ENCODE measurements at places on chromosomes 2 and 18. TPM values are rescaled to one million over a fixed set of nuclear protein-coding genes. Genes with fewer than 3 reads are reported as not detected.

The NLRC4 gene
- total RNA-seq = 0.03 TPM

The INO80B gene
- total RNA-seq = 22.7 TPM

The TMEM37 gene
- not detected for total RNA-seq

The COL6A3 gene
- 2,074 TPM for total RNA-seq

The CHRND gene
- not detected for total RNA-seq

The CYS1 gene
- total RNA-seq = 2.6 TPM

The RNU2-63P gene
- not detected for total RNA-seq

The AQP12B gene
- total RNA-seq = not detected

Data from smooth muscle cell of the pulmonary artery (primary cell).